Non-pigmented ciliary epithelial cell (primary cell): ENCODE measurements at places on chromosomes 6 and 20.

GRCh38 chr20:64219202-64219601, 36.3 kb upstream of the PCMTD2 start:
- no peak for DNase-seq

GRCh38 chr6:84243240-84243639, 15.8 kb upstream of the CEP162 start:
- no peak for DNase-seq

- DNase-seq: no peak
Measured at GRCh38 chr6:118535176-118535844, 12.8 kb upstream of the PLN start.

DNA sequence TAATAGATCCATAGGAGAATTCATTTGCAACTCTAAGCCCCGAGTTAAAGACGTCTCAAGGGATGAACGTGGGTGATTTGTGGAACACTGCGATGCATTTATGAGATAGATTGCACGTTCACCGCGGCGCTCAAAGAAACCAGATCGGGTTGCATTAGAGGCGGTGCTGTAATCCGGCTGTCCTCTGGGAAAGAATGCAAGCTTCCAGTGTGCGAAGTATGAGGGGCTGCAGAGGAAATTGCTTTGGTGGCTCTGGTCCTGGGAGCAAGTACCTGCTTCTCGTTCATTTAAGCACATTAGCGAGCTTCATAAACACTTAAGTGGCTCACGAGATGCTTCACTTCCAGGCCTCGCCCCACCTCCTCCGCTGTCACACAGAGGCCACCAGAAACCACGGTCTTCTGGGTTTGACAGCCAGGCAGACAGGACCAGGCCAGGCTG, 182.3 kb downstream of the CDH4 start:
- DNase-seq: no peak

- no peak for DNase-seq
Measured at GRCh38 chr20:56949318-56949717, 317.1 kb downstream of the BMP7 start.

GRCh38 chr6:2611092-2611491, 139.6 kb downstream of the MYLK4 start:
- peak; percentile 22 for DNase-seq

DNA sequence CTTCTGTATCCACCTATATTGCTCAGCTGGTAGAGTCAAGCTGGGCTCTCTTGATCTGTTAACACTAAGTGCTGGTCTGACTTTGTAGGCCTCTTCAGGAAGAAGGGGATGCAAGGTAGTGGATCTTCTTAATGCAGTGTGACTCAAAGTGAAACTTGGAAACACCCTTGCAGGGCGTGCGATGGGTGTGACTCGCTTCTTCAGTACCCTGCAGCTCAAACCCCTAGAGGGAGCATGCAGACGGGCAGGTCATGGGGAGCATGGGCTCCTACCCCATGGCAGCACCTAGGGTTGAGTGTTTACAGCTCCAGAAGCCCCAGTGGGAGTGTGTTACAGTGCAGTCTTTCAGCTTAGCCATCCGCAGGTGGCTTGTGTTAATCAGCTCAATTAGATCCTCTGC, 757 bp upstream of the SAMD3 start:
- no peak for DNase-seq

DNA sequence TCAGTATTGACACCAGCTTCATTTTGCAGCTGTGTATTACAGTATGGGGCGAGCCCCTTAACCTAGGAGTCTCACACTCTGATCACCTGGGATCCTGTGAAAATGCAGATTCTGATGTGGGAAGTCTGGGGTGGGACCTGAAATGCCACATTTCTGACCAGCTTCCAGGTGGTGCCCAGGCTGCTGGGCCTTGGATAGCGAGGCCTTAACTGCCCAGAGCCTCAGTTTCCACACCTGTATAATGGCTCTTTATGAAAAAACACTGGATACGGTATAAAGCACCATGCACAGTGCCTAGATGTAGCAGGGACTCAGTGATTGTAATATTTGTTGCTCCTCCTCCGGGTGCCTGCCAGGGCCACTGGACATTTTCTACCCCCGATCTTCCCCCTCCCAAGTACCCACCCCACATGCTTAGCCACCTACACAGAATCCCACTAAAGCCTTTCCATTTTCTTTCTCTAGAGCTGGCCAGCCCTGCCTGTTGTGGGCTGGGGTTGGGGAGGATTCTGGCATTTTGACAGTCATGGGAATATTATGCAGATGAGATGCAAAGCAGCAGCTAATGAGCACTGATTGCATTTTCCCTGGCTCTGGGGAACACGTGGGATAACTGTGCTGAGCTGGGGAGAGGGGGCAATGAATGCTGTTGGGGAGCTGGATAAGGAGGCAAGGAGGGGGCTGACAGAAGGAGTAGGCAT, 44.8 kb downstream of the SPDEF start:
- no peak for DNase-seq

GRCh38 chr6:64984948-64985347, 722.1 kb downstream of the EYS start:
- DNase-seq: no peak

DNA sequence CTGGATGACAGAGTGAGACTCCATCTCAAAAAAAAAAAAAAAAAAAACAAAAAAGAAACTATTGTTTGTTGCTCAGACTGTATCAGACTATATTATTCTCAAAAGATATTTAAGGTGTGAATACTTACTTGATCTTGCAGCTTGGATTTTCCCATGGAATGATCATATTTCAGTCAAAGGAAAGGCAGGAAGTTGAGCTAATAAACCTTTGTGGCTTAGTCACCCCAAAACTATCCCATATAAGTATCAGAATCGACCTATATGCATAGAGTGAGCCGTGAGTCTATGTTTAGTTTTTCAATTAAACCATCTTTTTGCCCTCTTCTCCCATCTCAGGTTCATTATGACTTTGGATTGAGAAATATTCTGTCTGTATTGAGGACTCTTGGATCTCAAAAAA, 152.6 kb downstream of the DNAH8 start:
- DNase-seq: no peak

DNA sequence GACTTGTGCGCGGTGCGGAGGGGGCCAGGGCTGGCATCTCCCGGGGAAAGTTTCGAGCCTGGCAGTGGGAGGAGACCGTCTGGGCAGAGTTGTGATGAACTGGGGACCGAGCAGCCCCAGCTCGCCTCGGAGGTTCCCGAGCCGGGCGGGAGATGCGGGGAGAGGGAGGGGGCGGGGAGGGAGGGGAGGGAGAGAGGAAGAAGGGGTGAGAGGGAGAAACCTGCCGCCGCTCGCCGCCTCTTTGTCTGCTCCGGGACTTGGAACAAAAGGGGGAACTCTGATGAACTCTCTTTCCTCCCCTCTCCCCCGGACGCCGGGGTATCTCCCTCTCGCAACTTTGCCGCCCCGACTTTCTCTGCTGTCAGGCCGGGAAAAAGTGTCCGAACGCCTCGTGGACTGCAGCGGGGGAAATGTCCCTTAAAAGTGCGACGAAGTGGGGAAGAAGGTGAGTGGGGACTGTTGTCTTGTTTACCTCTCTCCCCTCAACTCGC, 72.7 kb downstream of the SOX4 start:
- DNase-seq: no peak

- no peak for DNase-seq
Measured at GRCh38 chr20:24952376-24953208, 3.5 kb downstream of the CST7 start.

GRCh38 chr6:150289454-150290071, 79.2 kb upstream of the IYD start:
- no peak for DNase-seq

DNA sequence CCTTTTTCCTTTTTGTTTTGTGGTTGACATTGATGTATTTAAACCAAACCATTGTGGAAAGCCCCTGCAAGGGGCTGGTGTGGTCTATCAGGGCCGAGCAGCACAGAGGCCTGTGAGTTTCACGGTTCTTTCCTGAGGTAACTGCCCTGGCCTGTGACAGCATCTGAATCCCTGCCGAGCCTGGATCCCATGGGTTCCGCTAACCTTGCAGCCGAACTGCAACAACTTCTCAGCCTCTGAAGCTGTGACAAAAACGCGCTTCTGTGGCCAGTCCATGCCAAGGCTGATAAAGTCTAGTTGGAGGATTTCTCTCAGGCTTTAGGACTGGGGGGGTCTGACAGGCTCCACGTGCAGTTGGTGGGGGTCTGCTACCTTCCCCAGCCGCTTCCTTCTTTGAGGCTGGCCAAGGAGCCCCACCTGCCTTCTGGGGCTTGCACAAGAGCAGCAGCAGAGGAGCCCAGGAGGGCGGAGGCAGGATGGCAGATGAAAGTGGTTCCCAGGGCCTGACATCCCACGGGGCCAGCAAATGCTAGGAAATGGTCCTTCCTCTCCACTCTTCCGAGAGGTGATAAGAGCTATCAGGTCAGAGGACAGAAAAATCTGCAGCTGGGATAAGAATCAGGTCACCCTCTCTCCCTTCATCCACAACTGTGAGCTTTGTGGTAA, 150.9 kb downstream of the PREX1 start:
- DNase-seq: no peak

DNA sequence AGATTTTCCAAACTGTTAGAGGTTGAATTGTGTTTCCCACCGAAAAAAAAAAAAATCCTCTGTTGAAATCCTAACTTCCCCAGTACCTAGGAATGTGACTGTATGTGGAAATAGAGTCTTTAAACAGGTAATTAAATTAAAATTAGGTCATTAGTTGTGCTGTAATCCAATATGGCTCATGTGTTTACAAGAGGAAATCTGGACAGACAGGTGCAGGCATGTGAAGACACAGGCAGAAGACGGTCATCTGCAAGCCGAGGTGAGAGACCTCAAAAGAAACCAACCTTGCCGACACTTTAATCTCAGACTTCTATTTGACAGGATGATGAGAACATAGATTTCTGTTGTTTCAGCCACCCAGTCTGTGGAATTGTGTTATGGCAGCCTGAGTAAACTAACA, 28.6 kb upstream of the EZR start:
- DNase-seq: no peak

DNA sequence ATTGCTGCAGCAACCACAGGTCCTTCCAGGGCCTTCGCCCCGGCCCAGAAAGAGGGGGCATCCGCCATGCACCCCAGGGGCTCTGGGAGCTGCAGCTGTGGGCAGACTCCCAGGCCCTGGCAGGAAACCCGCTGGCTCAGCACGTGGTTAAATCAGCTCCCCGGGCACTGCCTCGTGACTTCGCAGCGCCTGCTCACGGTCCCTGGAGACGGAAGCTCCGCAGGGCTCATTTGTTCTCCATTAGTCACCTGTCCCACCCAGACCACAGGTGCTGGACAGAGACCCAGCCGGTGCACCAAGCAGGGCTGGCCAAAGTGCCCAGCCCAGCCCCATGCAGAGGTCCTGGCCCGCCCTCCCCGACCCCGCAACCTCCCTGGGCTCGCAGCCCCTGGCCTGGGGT, 14.7 kb downstream of the KCNQ2 start:
- no peak for DNase-seq

- no peak for DNase-seq
Measured at GRCh38 chr6:106509420-106510089, 119.7 kb downstream of the RTN4IP1 start.

DNA sequence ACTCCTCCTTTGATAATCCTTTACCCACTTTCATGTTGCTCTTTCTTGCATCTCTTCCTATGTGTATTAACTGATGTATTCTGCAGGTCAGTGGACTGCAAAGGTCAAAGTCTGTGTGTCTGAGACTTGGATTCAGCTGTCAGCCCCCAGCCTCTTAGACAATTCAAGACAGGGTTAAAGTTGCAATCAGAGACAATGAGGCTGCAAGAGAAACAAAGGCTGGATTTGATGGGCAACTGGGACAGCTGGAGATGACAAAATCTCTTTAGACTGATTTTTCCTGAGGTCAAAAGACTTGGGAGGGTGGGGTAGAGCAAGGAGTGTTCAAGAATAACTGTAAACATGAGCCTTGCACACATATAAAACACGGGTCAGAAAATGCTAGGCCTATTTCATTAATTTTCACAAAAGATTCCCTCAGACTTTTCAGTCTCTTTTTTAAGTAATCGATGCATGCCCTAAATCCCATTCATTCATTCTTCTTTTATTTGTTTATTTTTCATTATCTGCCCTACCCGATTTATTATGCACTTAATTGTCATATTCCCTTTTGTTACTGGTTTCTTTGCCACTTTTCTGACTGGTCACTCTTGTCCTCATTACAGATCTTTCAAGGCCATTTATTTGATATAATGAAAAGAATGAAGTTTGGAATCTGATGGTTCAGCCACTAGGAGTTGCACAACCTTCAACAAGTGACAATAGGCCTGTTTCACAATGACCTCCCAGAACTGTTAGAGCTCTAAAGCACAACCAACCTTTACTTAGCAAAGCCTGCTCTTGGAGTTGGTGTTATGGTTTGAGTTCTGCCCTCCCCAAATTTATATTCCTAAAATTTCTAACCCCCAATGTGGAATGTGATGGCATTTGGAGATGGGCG, 33.8 kb upstream of the AKAP12 start:
- DNase-seq: no peak
